ENCODE measurements at places on chromosomes 3 and 15.

GRCh38 chr3:38773528-38773927 is 42.5 kb downstream of the SCN10A start:
- no peak for DNase-seq

GRCh38 chr3:101383156-101383575 is 62.8 kb upstream of the IMPG2 start:
- DNase-seq = no peak

DNA sequence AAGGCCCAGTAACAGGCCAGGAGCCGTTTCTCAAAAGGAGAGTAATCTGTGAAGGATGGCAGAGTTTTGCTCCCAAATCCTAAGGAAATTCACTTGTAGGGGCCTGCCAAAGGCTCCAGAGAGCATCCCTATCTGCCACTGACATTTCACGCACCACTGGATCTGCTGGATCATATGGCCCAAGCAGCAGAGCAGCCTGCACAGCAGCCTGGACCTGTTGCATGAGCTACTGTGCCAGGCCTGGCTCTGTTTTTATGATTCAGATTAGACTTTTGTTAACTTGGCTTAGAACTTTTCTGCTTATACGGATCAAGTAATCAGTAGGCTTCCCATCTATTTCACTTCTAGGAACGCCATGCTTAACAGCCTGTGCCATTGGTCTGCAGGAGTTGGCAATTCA is 70.7 kb downstream of the CHRD start:
- no peak for DNase-seq

GRCh38 chr3:156188757-156189156 is 68.4 kb downstream of the KCNAB1 start:
- no peak for DNase-seq
